ENCODE measurements at places on chromosomes 3 and 15.

GRCh38 chr15:32735989-32736700, 18.3 kb downstream of the GREM1 start:
- no peak for DNase-seq

DNA sequence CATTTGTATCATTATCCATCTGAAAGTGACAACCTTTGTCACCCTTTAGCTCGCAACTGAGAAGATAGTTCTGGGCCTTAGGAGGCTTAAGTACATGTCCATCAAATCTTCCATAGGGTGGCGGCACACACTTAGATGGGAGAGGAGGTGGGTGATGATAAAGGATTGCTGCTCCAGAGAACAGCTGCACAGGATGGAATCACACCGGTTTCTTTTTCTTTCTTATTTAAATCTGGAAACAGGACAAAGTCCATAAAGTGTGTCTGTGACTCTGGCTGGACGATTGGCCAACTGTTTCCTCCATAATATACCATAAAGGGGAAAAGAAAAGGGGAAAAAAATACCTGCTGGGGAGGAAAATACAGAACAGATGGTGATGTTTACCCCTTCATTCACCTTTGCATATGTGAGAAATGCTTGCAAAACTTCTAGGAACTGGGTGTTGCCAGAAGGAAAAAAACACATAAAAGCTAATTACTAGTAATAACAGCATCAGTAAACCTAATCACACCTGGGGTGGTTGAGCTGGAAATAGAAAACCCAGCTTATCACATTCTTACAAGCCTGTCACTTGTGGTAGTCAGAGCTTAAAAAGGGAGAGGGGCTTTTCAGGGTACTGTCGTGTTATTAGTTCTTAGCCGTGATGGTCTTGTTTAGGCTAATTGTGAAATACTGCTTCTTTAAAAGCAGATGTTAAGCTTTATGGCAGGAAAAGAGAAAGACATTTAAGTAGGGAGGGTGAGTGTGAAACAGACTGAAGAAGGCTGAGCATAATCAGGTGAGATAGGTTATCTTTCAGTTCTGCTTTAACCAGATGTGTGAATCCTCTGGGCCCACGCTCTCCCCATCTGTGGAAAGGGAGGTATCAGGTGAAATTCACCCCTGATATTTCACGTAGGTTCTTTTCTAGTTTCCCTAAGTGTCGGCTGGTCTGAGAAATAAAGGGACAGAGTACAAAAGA, 16.7 kb downstream of the C2CD4A start:
- DNase-seq: no peak

DNA sequence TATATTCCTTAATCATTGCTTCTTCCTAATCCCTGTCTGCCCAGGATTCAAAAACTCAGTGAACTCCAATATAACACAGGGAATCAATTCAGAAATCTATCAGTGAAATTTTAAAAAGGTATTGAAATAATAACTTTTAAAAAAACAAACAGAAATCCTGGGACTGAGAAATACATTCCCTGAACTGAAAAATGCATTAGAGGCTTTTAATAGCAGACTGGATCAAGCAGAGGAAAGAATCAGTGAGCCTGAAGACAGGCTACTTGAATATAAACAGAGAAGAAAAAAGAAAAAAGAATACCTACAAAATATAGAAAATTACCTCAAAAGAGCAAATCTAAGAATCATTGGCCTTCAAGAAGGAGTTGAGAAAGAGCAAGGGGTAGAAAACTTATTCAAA, 54.7 kb downstream of the CEP70 start:
- DNase-seq: no peak

DNA sequence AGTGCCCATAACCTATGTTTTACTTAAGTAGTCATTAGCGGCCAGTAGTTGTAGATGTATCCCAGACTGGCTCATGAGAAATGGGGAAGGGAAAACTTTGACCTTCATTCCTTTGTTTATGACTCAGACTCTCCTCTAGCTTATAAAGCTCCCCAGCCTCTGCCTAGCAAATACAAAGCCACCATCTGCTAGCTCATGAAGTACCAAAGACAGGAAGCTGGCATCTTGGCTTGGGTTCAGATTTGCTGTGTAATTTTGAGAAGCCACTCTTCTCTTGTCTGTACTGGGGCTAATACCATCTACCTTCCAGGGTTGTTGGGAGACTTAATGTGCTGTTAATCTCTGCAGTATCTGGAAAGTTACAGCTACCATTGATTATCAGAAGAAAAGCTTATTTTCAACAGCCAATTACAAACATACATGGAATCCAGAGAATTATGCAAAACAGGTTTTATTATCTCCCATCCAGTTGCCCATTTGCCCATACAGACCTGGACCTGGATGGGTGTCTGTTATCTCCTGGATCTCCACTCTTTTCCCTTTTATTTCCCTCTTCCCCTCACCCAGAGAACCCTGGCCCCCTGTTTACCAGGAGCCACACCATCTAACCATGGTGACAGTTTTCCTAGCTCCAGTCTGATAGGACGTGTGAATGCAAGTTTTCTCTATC, 153.8 kb downstream of the SEMA6D start:
- no peak for DNase-seq

- DNase-seq: no peak
Observed at GRCh38 chr15:57100136-57100539, 181.7 kb downstream of the TCF12 start.

GRCh38 chr3:54257125-54257720, 134.9 kb downstream of the CACNA2D3 start:
- no peak for DNase-seq

GRCh38 chr3:58998476-58999117, 51.2 kb downstream of the CFAP20DC start:
- peak; percentile 97 for DNase-seq

GRCh38 chr3:52094571-52095485, 38.5 kb upstream of the DUSP7 start:
- no peak for DNase-seq

GRCh38 chr3:176193032-176193730, 1004.1 kb downstream of the TBL1XR1 start:
- DNase-seq: no peak

DNA sequence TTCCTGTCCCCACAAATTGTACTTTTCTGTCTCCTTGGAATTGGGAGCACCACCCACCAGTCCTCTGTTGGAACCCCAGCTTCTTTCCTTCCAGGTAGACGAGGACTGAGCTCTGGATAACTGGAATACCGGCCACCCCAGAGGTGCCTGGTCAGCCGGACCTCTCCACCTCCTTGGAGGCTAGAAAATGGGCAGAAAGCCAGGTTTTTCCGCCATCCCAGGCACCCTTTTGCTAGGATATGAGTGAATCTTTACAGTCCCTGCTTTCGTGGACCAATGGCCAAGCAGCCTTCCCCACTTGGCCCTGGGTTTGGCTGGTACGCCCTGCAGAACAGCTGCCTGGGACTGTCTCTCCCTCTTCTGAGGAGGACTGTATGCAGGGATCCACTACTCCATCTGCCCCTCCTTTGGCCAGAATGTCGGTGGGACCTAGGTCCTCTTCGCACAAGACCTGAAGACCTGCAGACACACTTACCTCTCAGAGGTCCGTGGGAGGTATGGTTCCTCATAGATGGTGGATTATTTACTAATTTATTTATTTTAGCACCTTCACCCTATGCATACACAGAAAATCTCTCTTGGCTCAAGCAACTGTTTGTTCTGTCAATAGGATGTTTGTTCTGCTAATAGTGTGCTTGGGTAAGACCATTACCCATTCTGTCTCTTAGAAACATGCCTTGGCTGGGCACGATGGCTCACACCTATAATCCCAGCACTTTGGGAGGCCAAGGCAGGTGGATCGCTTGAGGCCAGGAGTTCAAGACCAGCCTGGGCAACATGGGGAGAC, 8.6 kb upstream of the CHAC1 start:
- no peak for DNase-seq

DNA sequence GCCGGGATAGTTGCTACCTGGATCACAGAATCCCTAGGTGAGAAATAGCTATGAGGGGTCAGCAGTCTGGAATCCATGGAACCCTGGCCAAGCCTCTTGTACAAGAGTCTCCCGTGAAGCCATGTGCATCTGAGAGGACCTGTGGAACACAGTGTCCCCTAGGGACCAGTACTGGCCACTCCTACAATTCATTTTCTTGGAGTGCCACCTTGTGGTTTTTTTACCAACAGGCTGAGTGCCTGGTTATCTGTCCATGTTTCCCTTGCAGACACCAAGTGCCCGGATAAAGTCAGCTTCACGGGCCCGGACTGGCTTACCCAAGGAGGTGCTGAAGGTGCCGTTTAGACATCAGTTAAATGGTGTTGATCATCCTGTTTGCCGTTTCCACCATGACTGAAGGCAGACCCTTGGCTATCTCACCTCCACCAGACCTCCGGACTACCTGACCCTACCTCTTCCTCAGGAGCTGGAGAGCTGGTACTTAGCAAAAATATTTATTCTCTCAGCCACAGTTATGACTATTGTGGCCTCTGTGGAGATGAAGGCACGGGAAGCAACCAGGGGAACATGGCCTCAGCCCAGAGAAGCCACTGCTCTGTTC, 93.9 kb downstream of the RBPMS2 start:
- no peak for DNase-seq

DNA sequence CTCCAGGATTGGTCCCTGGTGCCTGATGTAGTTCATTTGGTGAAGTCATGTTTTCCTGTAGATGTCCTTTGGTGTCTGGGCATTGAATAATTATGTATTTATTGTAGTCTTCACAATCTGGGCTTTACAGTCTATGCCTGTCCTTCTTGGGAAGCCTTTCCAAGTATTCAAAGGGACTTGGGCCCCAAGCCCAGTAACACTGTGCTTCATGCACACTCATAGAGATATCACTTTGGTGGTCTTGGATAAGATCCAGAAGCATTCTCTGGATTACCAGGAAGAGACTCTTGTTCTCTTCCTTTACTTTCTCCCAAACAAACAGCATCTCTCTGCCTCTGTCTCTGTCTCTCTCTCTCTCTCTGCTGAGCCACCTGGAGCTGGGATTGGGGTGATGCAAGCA, 281.1 kb upstream of the GOLGA6L4 start:
- no peak for DNase-seq

DNA sequence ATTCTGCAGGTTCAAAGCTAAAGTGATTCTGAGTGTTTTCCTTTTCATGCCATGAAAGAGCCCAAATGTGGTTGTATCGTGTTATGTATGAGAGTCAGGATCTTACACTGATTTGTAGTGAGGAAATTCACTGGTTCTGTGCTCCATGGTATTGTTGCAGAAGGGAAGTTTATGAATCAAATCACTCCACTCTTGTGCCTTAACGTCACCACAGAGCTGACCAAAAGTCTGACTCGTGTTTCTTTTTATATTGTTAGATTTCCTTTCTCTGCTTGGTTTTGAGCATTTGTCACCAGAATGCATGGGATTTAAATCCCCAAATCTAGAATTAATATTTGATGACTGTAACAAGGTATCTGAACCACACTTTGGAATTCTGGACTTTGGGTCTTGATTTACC, 29.1 kb upstream of the SLC30A4 start:
- DNase-seq: no peak

DNA sequence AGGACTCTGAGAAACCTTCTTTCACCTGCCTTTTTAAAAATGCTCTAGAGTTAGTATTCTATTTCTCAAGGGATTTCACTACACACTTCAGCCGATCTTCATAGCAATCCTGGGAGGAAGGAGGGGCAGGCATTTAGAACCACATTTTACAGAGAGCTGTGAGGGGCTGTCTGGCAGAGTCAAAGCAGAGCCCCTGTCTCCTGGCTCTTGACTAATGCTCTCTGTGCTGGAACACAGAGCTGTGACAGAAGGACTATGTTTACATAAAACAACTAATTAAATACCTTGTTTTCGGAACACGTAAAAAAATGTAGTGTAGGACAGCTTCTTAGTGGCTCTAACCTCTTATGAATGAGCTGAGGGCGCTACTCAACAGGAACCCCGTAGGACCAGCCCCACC, 7.6 kb upstream of the SPTBN5 start:
- no peak for DNase-seq

GRCh38 chr3:33663042-33663441, 55.0 kb downstream of the CLASP2 start:
- no peak for DNase-seq
